ENCODE measurements at places on chromosomes 3 and 15.

GRCh38 chr15:100204211-100204610, 137.6 kb downstream of the ADAMTS17 start:
- no peak for DNase-seq

DNA sequence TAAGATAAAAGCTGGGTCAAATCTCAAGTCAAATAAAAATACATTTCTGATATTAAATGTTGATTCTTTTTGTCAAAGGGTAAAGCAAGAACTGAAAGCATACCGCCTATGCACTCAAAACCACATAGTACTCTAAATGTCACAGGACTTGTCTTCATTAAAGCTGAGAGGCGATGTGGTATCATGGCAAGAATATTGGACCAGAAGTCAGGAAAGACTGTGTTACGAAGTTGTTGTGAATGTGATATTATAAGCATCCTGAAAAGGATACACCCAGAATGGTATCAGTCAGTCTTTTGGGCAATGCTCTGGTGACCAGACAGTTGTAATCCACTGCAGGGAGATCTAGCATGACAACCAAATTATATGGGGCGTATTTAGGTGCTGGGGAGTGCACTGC, 33.8 kb downstream of the TIGIT start:
- no peak for DNase-seq

- no peak for DNase-seq
Measured at GRCh38 chr15:43440721-43441281, 52.2 kb downstream of the TP53BP1 start.

- no peak for DNase-seq
Measured at GRCh38 chr3:102295756-102296155, 139.1 kb upstream of the ZPLD1 start.

DNA sequence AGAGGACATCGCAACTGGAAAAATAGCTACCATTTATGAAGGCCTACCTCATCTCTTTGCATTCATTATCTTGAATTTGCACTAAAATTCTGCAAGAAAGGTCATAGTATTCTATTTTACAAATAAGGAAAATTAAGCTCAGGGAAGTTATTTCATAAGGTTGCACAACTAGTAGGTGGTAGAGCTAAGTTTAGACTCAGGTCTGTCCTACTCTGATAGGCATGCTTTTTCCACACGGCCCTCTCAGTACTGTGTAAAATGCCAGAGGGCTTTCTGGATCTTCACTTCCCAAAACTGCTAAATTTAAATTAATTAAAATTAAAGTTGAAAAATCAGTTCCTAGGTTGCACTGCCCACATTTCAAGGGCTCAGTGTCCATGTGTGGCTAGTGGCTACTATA, 18.3 kb downstream of the MAP2K1 start:
- no peak for DNase-seq

Measured in sciatic nerve (tissue), 2 donors.